Fibroblast of the aortic adventitia (primary cell): ENCODE measurements at places on chromosomes 5 and 9. TPM values are rescaled to one million over a fixed set of nuclear protein-coding genes. Genes with fewer than 3 reads are reported as not detected.

Gene ADAMTSL2
- 0.16 TPM in 1 of 2 replicates, not detected in the other for total RNA-seq

Gene SLC36A2
- total RNA-seq, result not detected in 2 replicates

Gene MAST4
- total RNA-seq, result 16.8 and 23.2 TPM in 2 replicates

Gene LMX1B
- total RNA-seq, result not detected in 2 replicates

Gene AGXT2
- not detected in 2 replicates for total RNA-seq

Gene STX17
- 21.2 and 32.1 TPM in 2 replicates for total RNA-seq

Gene C5orf52
- not detected in 2 replicates for total RNA-seq

Gene FAM78A
- 0.25 and 0.36 TPM in 2 replicates for total RNA-seq

Gene CATSPER3
- 0.09 TPM in 1 of 2 replicates, not detected in the other for total RNA-seq

Gene IL13
- not detected in 2 replicates for total RNA-seq

Gene ZNF658
- total RNA-seq, result 2.2 and 6.4 TPM in 2 replicates
